NCI-H2081 treated with DMSO at 0.1 percent for 48 hours (cell line): ENCODE measurements at places on chromosomes 5 and 9.

- DNase-seq, result no peak
Measured at GRCh38 chr9:70988551-70988950, 132.9 kb downstream of the TRPM3 start.

GRCh38 chr9:86281593-86282076 lies 703 bp downstream of the ISCA1 start:
- no peak for DNase-seq

DNA sequence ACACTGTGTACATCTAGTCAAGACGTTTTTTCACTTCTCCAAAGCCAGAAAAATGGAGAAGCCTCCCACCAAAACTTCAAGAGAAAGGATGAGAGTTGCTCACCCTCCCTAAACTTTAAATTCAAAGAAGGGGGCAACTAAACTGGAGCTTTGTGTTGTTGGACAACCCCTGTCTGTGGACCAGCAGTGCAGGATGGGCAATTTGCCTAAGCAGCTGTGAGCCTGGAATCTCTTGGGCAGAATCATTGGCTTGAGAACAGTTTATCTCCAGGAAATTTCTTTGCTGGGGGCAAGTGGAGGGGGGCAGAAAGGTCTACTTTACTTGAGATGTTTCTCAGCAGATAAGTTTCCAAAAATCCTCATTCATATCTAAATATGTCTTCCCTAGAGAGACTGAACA lies 151.8 kb downstream of the MUSK start:
- DNase-seq, result no peak

GRCh38 chr5:44365345-44365744 lies 23.9 kb downstream of the FGF10 start:
- DNase-seq, result no peak

DNA sequence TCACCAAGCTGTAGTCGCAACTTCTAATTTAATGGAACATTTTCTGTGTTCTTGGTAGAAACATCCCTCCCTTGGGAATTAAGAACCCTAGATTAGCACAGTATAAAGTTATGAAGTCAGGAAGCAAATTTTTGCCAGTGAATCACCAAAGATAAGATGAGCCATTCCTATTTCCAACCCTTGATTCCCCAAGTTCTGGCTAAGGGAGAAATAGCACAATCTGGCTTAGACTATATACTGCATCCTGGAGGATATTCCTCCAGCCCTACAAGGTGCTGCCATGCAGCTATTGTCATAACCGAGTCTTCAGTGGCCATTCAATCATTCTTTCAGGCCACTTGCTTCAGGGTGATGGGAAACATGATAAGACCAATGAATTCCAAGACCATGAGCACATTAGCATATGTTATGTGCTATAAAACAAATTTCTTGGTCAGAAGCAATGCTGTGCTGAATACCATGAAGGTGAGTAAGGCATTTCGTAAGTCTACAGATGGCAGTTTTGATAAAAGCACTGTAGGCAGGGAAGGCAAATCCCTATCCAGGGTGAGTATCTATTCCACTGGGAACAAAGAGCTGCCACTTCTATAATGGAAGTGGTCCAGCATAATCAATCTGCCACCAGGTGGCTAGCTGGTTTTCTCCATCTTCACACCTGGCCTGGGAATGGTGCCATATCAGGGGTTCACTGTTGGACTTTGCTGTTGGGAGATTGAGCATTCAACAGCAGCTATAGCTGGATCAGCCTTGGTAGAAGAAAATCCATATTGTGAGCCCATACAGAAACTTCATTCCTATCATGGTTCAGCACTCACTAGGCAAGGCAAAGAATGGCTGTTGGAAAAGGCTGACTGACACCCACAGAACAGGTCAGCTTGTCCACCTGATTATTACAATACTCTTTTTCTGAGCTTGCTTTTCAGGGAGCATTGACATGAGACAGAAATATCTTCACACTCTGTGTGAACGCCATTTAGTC lies 19.6 kb upstream of the ARL15 start:
- DNase-seq, result no peak

DNA sequence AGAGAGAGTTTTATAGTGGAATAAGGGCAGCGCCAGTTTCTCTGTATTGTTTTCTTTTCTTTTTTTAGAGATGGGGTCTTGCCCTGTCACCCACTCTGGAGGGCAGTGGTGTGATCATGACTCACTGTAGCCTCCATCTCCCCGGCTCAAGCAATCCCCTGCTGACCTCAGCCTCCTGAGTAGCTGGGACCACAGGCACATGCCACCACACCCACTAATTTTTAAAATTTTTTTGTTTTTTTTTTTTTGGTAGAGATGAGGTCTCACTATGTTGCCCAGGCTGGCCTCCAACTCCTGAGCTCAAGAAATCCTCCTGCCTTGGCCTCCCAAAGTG lies 119.0 kb downstream of the PIK3R1 start:
- DNase-seq, result no peak

GRCh38 chr5:177446200-177447065 lies at the start of gene PRR7:
TSS of gene PRR7 (plus strand) at chr5:177446814. CDS start at chr5:177455068, 8,254 bp downstream.
- DNase-seq, result no peak
